Muscle of leg (tissue), 16 donors: ENCODE measurements at places on chromosomes 2 and 18. TPM values are rescaled to one million over a fixed set of nuclear protein-coding genes. Genes with fewer than 3 reads are reported as not detected.
A peak's percentile ranks its signal among the peaks of the same experiment; 100 is the strongest.

Gene MOGAT1
- not detected for total RNA-seq

Gene FOXD4L1
- total RNA-seq, result 0.13 TPM

Gene SERPINB3
- total RNA-seq, result not detected

Gene SULT1C2
- total RNA-seq, result 0.13 TPM

Gene GTF2A1L
- 3.4 TPM for total RNA-seq

Gene ASXL2
- total RNA-seq, result 8.0 TPM

Gene MREG
- 1.3 TPM for total RNA-seq

GRCh38 chr2:176464886-176465564 is 195.8 kb downstream of the MTX2 start:
- no peak for DNase-seq
- H3K36me3 ChIP-seq, result no peaks in the 10 kb centered on the region
- H3K4me1 ChIP-seq, result peaks cover 2% of the 10 kb centered on the region
- no peak overlapping the region for H3K4me3 ChIP-seq

DNA sequence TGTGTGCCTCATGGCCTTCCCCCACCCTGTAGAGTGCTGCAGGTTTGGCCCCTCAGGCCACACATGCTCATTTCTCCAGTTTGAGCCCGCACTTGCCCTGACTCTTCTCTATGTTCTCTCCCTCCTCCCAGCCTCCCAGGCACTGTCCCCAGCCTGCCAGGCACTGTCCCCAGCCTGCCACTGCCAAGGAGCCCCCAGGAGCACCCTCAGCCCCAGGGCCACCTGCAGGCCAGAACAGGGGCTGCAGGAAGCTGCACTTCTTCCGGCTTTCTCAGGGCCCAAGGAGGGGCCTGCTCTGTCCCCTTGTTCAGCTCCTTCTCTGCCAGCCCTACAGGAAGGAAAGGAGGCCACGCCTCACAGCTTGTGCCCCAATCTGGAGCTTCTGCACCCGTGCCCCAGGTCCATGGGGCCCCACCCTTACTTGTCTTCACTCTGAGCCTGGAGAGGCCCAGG is 31.6 kb downstream of the CYP26B1 start:
- peaks cover 32% of the 10 kb centered on the region for H3K4me1 ChIP-seq
- H3K4me3 ChIP-seq, result no peak overlapping the region
- no peaks in the 10 kb centered on the region for H3K36me3 ChIP-seq
- H3K27ac ChIP-seq, result no peak overlapping the region
- DNase-seq, result no peak
- no peaks in the 10 kb centered on the region for H3K27me3 ChIP-seq

- peak overlapping the region; percentile 44 for H3K27ac ChIP-seq
- H3K4me1 ChIP-seq, result peaks cover 4% of the 10 kb centered on the region
- no peak overlapping the region for H3K4me3 ChIP-seq
- no peaks in the 10 kb centered on the region for H3K36me3 ChIP-seq
- peak; percentile 95 for DNase-seq
- no peaks in the 10 kb centered on the region for H3K27me3 ChIP-seq
Measured at GRCh38 chr2:176999301-176999700, 213.3 kb upstream of the HNRNPA3 start.

GRCh38 chr2:128499367-128500137 is 180.9 kb upstream of the HS6ST1 start:
- peak overlapping the region; percentile 42 for H3K27ac ChIP-seq
- H3K36me3 ChIP-seq, result no peaks in the 10 kb centered on the region
- H3K4me3 ChIP-seq, result no peak overlapping the region

GRCh38 chr2:233081232-233081730 is 21.1 kb downstream of the INPP5D start:
- H3K27me3 ChIP-seq, result no peaks in the 10 kb centered on the region
- no peak for DNase-seq
- H3K4me3 ChIP-seq, result no peak overlapping the region
- no peaks in the 10 kb centered on the region for H3K36me3 ChIP-seq
- no peak overlapping the region for H3K27ac ChIP-seq
- H3K4me1 ChIP-seq, result peaks cover 35% of the 10 kb centered on the region

GRCh38 chr18:10455726-10456453 is 1.5 kb downstream of the APCDD1 start:
- H3K36me3 ChIP-seq, result no peaks in the 10 kb centered on the region
- DNase-seq, result no peak
- H3K27ac ChIP-seq, result no peak overlapping the region
- H3K4me1 ChIP-seq, result peaks cover 15% of the 10 kb centered on the region
